ENCODE measurements at places on chromosomes 2 and 18.

- no peak for DNase-seq
Observed at GRCh38 chr18:44911773-44912172, 231.1 kb downstream of the SETBP1 start.

DNA sequence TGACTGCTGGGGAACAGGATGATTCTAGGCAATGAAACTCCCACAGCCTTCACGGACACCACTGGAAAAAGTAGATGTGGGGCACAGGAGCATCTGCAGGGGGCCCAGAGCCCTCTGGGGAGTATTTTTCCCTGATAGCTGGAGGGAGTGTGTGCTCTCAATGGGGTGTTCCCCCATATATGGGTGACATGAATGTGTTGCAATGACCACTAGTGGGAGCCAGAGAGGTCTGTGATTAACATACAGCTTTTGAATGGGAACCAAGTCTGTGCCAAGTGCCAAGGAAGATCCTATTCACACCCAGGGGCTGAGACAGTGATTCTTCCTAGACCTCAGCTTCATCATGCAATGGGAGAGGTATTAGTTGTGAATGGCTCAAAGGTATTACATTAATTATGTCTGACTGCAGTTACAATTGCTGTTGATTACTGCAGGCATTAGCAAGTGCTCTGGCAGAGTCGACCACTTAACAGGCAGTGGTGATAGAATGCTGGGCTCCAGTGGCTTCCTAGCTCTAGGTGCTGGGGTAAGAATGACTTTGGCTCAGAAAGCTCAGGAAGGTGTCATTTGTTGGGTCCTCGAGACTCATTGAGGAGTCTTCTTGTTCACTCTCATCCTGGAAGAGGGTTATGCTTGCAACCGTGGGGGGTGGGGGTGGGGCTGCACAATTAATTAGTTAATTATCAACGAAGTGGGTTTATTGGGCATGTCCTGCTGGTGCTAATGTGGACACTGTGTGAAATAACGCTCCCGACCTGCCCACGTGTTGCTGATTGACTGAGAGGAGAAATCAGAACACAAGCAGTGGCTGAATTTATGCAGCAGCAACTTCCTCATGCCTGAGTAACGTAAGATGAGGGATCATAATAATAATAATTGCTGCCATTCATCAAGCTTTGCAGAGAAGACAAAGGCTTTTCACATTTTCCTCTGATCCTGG, 194.1 kb downstream of the CLIP4 start:
- peak; percentile 60 for DNase-seq

- no peak for DNase-seq
Observed at GRCh38 chr2:240514631-240515030, 43.2 kb downstream of the ANKMY1 start.

DNA sequence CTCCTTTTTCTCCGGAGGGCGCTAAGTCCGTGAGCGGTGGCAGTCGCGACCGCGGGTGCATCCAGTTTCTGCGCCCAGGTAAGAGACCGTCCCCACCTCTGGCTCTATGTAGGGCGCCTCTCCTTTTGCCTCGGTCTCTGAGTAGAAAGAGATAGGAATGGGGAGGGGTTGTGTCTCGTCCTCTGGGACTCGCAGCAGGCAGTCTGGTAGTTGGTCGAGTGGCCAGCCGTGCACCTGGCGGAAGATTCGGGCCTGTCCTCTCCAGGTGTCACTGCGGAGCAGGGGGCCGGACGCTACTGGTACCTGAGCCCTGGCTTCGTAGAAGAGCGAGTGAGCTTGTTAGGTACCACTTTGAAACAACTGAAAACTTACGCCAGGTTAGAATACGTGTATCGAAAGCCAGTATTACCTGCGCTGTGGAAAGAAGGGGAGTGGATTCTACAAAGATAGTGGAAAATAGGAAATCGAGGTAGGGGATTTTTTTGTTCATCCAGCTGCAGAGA, 403 bp downstream of the MAP2 start:
- DNase-seq = peak; percentile 19

- no peak for DNase-seq
Observed at GRCh38 chr2:143819190-143819735, 690.0 kb downstream of the ARHGAP15 start.

DNA sequence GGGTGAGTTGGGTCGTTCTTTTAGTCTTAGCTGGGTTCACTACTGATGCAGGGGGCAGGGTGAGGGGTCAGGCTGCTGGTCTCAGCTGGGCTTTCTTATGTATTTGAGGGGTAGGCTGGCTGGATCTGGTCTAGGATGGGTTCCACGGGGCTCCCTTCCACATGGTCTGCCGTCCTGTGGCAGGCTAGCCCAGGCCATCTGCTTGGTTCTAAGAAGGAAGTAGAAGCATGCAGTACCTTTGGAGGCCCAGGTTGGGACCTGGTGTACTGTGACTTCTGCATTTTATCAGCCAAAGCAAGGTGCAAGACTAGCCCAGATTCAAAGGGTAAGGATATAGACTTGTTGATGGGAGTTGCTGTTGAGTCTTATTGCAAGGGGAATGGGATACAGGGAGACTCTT, 35.5 kb upstream of the MGAT5 start:
- DNase-seq = no peak

- no peak for DNase-seq
Observed at GRCh38 chr2:47499093-47499492, 96.1 kb downstream of the MSH2 start.

GRCh38 chr2:216879727-216880508, 20.1 kb upstream of the TNP1 start:
- no peak for DNase-seq

GRCh38 chr2:74576863-74577229, 22.3 kb downstream of the DOK1 start:
- no peak for DNase-seq

- no peak for DNase-seq
Observed at GRCh38 chr18:7596147-7596546, 29.0 kb downstream of the PTPRM start.

All from renal pelvis (tissue), 12 donors.